Left renal cortex interstitium (tissue), 4 donors: ENCODE measurements at places on chromosomes 6 and 20. TPM values are rescaled to one million over a fixed set of nuclear protein-coding genes. Genes with fewer than 3 reads are reported as not detected.

DNA sequence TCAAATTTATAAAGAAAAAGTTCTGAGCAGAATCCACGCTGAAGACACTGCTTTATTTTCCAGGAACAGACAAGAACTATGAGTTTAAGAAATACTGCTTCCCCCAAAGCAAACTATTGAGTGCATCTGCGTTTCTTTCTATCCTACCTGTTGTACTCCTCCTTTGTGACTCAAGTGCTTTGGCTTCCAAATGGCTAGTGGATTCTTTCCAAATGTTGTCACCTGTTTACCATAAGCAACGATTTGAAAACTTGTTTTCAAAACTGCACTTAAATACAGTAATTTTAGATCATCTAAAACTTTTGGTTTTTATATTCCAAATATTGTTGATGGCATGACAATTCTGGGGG, 9.5 kb downstream of the PXDC1 start:
- no peak for DNase-seq

- DNase-seq = no peak
These were observed 207.5 kb downstream of the FOXC1 start for GRCh38 chr6:1817033-1817761.

GRCh38 chr6:163725008-163725941, 310.8 kb downstream of the QKI start:
- DNase-seq = no peak

DNA sequence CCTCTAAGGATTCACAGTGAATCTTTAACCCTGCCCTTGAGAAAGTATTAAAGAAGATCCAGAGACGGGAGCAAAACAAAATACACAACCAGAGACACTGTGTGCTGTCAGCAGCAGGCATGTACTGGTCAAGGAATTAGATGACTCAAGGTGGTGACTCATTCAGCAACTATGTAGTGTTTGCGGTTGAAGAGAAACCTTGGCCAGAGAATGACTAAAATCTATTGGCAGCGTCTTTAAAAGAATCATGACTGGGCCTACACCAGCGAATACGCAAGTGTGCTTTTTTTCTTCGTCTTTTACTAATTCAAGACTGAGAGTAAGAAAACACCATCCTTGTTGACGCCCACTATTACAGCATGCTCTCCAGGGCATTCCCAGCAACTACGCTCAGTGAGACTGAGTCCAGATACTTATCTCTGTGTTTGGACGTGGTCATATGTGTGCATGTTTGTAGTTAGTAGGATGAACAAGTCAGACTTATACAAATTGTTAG, 72.4 kb upstream of the BACH2 start:
- no peak for DNase-seq

DNA sequence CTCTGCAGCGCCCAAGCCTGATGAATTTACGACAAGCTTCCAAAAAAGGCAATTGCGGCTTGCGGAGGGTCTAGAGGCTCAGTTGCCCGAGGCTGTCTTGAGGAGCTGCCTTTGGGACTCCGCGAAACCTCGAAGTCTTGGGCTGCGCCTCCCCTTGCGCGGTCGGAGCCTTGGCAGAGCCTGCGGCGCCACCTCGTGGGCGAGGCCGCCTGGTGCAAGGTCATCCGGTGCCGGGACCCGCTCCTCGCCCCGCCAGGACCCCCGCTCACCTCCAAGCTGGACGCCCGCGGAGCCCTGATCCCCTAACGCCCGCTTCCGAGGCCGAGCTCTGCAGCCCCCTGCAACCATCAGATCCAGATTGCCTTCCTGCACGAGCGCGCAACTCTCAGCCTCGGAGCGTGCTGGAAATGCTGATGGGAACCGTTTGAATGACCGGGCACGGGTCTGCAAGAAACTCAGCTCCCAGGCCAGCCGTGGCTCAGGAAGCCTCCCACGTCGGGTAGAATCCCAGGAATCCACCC, 14.9 kb upstream of the FAM210B start:
- DNase-seq = no peak

GRCh38 chr6:386688-387266, 4.8 kb upstream of the IRF4 start:
- DNase-seq = no peak

- no peak for DNase-seq
These were observed 105.6 kb upstream of the NXT1 start for GRCh38 chr20:23244916-23245552.

The TINAG gene
- 34.8 TPM for polyA plus RNA-seq

The DZANK1 gene
- polyA plus RNA-seq = 5.7 TPM

The CAGE1 gene
- polyA plus RNA-seq = 0.20 TPM

The HLA-DQB1 gene
- polyA plus RNA-seq = 6.8 TPM

The FAM8A1 gene
- polyA plus RNA-seq = 44.3 TPM
